Ascending aorta (tissue), 2 donors: ENCODE measurements at places on chromosomes 2 and 18.

DNA sequence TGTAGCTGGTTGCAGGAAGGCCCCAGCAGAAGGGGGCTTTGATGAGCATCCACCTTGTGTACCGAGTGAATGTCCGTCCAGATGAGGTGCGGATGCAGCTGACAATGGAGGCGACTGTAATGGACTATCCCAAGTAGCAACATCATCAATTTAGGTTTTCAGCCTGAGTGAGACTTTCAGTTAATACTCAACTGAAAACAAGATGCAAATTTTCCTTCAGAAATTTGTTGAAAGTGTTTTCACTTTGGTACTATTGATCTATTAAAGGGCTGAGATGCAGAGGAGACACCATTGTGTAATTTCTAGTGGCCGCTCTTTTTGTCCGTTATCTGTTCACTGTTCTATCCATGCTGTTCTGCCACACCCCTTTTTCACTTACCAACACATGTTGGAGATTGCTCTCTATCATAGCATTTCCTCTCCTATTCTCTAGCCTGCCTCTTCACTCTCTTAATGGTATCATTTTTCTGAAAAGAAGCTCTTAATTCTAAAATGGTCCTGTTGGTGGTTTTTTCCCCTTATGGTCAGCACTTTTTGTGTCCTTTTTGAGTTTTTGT is 12.0 kb upstream of the CASP8 start:
- no peak for DNase-seq

- DNase-seq, result peak; percentile 26
These were observed 52.7 kb upstream of the CTLA4 start for GRCh38 chr2:203814661-203815540.

DNA sequence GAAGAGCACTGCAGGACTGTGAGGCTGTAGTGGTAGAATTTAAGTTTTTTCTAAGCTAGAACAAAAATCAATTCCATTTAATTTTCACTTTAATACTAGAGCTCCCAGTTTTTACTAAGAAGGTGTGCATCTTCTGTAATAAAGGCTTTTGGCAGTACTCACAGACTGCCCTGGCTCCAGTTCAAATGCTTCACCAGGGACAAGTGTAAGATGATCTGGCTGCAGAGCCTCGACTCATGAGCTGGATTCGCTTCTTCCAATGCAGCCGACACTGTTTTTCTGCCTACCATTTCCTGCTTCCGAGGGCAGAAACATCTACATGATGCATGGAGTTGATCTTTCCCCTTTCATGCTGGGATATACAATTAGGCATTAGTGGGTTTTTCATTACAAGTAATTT is 87.0 kb downstream of the FARSB start:
- no peak for DNase-seq

GRCh38 chr18:48790226-48790863 is 160.4 kb downstream of the SMAD7 start:
- peak; percentile 71 for DNase-seq

DNA sequence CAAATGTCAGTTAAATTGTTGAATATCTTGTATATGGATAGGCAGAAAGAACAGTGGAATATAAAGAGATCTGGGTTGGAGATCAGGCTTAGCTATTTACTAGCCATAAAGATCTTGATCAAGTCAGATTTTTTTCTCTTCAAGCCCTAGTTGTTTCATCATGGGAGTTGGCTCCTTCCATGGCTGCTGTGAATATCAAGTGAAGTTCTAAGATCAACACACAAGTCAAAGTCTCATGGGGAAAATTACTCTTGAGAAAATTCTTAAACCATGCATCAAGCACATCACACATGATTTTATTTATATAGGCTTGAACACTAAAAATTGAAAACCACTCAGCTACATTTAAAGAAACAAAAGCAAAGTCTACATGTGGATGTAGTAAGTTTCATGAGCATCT is 79.8 kb downstream of the C1D start:
- DNase-seq, result no peak

DNA sequence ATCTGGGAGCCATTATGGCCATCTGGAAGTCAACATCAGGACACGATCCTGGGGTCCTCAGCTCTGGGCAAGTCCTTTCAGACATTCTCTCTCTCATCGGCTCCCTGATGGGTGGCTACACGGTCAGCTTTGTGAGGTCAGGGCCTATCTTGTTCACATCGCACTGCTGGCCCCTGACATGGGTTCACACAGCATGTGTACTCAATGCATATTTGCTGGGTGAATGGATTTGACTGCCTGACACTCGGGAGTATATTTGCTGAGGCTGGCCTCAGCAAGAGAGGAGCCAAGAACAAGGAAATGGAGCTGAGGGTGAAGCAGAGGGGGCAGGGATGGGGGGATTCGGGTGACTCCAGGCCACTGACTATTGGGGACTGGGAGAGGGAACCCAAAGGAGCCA is 50.5 kb downstream of the SLC4A5 start:
- no peak for DNase-seq

GRCh38 chr2:48856657-48857056 is 101.1 kb upstream of the LHCGR start:
- DNase-seq, result no peak

- no peak for DNase-seq
These were observed 26.3 kb downstream of the MRPL33 start for GRCh38 chr2:27797841-27798240.

DNA sequence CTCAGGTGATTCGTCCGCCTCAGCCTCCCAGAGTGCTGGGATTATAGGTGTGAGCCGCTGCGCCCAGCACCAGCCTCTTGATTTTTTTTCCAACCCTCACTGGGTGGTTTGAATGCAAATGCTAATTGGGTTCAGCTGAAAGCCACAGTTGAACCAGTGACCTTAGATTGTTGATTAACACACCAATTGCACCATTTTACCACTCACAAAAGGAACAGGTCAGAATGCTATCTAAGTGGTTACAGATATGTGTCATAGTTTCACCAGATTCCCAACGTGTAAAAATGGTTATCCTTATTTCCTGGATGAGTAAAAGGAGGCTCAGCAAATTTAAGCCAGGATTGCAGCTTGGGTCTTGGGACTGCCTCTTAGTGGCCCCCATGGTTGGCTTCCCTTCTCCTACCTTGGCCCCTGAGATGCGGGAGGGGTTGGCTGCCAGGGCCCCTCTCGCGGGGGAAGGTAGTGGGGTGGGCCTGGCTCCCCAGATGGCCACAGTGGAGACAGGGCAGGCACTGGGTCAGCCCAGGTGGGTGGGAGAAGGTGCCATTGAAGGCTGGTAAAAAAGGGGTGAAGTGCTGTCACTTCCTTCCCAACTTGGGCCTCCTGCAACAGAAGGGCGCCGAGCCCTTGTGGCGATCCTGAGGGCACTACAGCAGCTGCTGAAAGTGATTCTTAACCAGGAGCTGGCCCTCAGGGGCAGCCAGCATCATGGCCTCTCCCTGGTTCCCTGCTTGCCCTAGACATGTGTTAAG is 164.9 kb upstream of the HAAO start:
- no peak for DNase-seq

GRCh38 chr2:231720292-231720986 is 12.1 kb downstream of the PTMA start:
- peak; percentile 27 for DNase-seq

DNA sequence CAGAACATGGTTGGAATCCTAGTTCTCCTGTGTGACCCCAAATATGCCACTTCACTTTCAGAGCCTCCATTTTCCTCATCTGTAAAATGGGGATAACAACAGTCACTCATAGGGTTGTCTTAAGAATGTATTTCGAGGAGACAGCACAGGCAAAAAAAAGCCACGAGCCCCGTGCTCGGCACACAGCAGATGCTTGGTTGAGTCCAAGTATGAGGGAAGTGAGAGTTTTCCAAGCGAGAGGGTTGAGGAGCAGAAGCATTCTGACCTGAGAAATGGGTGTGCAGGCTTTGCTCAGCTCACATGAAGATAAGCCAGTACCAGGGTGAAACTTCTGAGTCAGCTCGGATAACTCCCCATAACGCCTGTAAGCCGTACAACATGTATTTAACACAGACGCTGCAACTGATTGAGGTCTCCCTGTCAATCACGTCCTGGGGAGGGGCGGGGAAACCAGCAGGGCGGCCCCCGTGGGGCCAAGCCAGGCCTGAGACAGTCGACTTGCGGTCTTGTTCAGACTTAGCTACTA is 23.0 kb upstream of the ODC1 start:
- DNase-seq, result no peak

DNA sequence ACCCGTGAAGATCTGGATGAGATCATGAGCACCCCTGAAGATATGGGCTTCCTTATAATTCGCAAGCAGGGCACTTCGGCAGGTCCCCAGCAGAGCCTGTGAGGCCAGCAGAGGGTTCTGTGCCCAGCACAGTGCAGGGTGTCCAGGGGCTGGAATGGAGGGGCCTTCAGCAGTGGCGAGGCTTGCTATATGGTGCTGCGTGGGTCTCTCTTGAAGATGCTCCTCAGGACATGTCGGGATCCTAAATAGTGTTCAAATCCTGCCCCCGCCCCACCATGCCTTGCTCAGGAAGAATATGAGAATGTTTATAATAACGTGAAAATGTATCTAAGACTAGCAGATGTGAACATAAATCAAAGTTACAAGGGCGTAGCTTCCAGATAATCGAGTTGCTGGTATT is 60.3 kb upstream of the RBM44 start:
- peak; percentile 61 for DNase-seq

DNA sequence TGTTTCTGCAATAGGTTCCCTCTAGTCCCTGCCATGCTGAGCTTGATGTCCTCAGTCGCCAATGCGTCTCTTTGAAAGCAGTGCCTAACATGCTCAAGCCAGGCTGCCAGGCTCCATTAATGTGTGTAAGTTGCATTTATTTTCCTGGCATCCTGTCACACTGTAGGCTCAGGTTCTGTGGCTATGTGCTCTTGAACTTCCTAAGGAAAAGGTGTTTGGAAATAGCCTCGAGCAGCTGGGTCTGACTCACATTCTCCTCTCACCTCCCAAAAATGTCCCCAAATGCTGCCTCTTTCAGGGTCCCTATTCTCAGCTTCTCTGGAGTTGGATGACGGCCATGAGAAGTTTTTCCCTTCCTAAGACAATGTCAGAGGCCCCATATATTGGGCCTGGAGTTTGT is 58.0 kb upstream of the SLC14A2 start:
- peak; percentile 68 for DNase-seq

DNA sequence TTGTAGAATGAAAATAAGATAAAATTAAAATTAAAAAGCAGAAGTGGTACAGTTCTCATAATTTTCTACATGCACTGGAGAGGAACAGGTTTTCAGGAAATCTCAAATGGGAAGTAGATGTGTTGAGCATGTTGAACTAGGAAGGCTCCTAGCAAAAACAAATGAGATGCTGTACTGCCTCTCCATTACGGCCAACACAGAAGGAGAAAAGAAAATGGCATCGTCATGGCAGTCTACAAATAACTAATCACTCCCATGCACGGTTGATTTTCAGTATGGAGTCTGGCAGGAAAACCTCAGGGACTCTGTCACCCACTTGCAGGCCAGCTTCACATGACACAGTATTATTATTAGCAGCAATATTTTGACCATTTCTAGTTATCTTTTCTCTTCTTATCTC is 278.7 kb downstream of the NRXN1 start:
- DNase-seq, result no peak

- DNase-seq, result no peak
These were observed 161.7 kb downstream of the FHOD3 start for GRCh38 chr18:36459203-36459602.

DNA sequence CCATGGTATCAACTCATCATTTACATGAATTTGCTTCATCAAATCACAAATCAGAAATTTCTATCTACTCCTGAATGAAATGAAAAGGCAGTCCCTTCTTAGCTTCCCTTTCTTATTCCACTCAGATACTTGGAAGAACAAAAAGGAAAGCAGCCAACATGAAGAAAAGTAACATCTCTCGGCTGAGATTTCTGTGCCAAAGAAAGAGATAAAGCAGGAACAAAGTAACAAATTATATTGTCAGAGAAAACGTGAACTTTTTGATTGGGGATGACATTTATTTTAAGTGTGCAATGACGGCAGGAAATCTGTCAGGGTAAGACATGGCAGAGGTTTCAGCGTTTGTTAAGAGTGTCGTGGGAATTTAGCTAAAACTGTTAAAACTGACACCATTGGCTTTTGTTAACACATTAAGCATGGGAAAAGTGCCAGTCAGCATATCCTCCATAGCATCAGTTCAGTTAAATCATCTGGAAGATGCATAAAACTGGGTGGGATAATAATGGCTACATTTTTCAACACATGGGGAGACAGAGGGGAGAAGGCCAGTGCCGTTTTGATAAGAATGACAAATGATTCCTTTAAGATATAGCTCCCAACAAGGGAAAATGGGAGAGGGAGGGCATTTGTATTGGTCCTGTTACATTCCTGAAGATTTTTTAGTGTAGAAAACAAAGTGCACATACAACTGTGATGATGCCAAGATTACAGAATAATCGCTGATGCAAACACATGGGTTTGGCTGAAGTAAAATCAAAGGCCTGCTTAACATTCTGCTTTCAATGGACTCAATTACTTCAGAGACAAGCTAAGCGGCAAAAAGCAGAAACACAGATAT is 211.6 kb downstream of the ZNF521 start:
- no peak for DNase-seq

DNA sequence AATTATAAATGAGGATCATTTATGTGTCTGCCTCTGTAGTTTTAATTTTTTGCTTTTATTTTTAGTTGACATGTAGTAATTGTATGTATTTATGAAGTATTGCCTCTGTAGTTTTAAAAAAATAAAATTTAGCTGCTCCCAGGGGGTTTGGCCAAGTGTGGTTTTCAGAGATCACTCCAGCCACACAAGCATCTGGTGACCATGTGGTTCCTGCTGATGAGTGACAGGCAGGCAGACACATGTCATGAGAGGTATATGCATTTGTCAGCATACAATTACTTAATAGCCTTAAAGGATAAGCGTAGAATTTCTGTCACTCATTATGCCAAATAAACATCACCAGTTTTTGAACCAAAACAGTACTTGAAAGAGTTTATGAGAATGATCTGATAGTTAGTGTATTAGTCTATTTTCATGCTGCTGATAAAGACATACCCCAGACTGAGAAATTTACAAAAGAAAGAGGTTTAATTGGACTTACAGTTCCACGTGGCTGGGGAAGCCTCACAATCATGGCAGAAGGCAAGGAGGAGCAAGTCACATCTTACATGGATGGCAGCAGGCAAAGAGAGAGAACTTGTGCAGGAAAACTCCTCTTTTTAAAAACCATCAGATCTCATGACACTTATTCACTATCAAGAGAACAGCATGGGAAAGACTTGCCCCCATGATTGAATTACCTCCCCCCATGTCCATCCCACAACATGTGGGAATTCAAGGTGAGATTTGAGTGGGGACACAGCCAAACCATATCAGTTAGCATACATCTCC is 29.6 kb downstream of the MREG start:
- no peak for DNase-seq

GRCh38 chr2:217820091-217820819 is 182.5 kb downstream of the TNS1 start:
- no peak for DNase-seq

GRCh38 chr2:227545990-227546389 is 52.7 kb upstream of the SCYGR2 start:
- no peak for DNase-seq

DNA sequence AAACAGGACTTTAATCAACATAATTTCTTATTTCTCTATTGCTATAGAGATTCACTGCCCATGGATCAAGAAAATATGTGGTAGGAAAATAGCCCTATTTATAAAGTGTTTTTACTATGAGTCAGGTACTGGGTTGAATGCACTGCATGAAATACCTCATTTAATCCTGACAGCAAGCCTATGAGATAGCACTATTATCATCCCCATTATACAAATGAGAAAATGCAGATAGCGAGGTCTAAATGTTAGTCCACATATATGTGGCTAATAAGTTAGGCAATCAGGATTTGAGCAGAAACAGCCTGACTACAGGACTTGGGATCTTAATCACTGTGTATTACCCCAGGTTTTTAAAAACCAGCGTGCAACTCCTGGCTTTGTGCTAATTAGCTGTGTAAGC is 8.5 kb upstream of the LYPD1 start:
- no peak for DNase-seq
